ENCODE measurements at places on chromosomes 7 and 10.

DNA sequence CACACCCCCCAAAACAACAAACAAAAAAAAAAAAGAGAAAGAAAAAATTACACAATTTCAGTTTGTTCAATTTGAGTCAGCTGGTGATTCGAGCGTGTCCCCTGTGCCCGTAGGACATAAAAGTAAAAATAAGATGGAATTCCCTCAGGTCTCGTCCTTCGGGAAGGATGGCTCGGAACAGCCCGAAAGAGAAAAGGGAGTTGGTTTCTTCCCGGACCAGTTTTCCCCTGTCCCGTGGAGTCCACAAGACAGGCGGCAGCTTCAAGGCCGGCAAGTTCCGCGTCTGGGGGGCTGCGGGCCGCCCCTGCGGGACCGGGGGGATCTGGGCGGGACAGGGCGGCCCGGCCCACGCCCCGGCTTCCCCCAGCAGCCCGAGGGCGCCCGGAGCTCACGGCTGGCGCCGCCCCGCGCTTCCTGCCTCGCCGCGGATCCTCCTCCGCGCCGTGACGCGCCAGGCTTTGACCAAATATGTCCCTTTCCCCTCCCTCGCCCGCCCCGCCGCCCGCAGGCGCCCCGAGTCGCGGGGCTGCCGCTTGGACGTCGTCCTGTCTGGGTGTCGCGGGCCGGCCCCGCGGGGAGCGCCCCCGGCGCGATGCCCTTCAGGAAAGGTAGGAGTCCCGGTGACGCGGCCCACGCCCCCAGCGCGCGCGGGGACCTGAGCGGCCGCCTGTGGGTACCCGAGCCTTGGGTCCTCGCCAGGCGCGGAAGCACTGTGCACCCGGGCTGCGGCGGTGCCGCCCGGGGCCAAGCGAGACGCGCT lies 55.8 kb downstream of the RBM17 start:
- peaks cover 31% of the 10 kb centered on the region for H3K27me3 ChIP-seq
- H3K4me3 ChIP-seq: peak overlapping the region; percentile 76
- H3K36me3 ChIP-seq: no peaks in the 10 kb centered on the region
- DNase-seq: peak; percentile 41
- H3K27ac ChIP-seq: peak overlapping the region; percentile 74

GRCh38 chr10:43237128-43237527 lies 29.7 kb downstream of the RASGEF1A start:
- no peaks in the 10 kb centered on the region for H3K36me3 ChIP-seq
- H3K27me3 ChIP-seq: peaks cover 39% of the 10 kb centered on the region
- no peak overlapping the region for H3K27ac ChIP-seq
- peak; percentile 4 for DNase-seq
- H3K4me1 ChIP-seq: no peaks in the 10 kb centered on the region

DNA sequence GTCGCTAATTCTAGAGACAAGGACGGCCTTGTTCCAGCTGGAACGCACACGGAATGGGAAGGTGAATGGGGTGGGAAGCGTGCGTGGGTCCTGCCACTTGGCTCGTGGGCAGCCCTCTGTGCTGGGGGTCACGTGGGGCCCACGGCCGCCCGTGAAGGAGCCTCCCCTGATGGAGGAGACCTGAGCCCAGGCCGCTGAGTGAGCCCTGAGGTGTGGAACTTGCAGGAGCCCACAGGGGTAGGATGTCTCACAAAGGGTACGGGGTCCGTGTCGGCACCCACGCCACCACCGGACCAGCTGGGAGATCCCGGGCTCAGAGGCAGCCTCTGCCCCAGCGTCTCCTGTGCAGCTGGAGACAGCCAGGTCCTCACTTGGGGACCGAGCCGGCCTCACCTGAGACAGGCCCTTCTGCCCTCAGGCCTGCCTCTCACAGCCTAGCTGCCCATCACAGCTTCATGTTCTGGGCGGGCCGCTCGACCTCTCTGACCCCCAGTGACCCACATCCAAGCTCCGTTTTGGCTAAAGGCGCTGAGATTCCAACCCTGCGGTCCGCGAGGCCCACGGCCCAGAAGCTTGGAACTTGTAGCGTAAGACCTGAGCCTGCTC lies 84.8 kb downstream of the FOXL3 start:
- DNase-seq: peak; percentile 5
- no peak overlapping the region for H3K27ac ChIP-seq
- no peaks in the 10 kb centered on the region for H3K27me3 ChIP-seq
- H3K36me3 ChIP-seq: no peaks in the 10 kb centered on the region
- H3K4me1 ChIP-seq: peaks cover 36% of the 10 kb centered on the region

GRCh38 chr7:37216156-37216852 lies 232.4 kb downstream of the ELMO1 start:
- H3K36me3 ChIP-seq: peaks cover 10% of the 10 kb centered on the region
- H3K27me3 ChIP-seq: no peaks in the 10 kb centered on the region
- no peak overlapping the region for H3K27ac ChIP-seq
- H3K4me1 ChIP-seq: peaks cover 19% of the 10 kb centered on the region
- no peak for DNase-seq
- no peak overlapping the region for H3K4me3 ChIP-seq

GRCh38 chr7:143439866-143440265 lies 3.4 kb upstream of the TAS2R60 start:
- H3K27ac ChIP-seq: no peak overlapping the region
- H3K27me3 ChIP-seq: peaks cover 3% of the 10 kb centered on the region
- H3K4me1 ChIP-seq: peaks cover 4% of the 10 kb centered on the region
- no peaks in the 10 kb centered on the region for H3K36me3 ChIP-seq

DNA sequence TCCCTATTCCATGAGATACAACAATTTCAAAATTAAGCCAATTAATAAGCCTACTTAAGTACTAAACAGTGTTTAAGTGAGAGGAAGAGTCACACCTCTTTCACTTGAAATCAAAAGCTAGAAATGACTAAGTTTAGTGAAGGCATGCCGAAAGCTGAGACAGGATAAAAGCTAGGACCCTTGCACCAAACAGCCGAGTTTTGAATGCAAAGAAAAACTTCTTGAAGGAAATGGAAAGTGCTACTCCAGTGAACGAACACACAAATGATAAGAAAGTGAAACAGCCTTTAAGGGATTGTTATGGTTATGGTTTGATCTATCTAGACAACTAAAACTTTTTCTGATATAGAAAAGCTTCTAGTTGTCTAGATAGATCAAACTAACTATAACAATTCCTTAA lies 135.4 kb upstream of the KMT2E start:
- peak overlapping the region; percentile 49 for H3K27ac ChIP-seq
- peaks cover 1% of the 10 kb centered on the region for H3K4me1 ChIP-seq
- peaks cover 51% of the 10 kb centered on the region for H3K36me3 ChIP-seq
- no peak for DNase-seq
- H3K27me3 ChIP-seq: no peaks in the 10 kb centered on the region

DNA sequence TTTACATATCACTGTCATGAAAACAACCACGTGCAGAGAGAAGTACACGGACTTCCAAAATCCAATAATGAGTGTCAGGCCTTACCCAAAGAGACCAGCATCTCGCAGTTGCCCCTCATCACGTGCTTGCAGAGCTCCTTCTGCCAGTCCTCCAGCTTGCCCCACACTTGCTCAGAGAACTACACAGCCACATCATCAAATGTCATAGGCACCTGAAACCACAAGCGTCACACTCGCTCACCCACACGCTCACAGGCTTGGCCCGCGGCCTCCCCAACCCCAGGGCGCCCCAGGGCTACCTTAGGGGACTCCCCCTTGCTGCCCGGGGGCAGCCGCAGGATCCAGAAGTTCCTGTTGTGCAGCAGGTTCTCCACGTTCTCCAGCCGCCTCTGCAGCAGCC lies 123.4 kb upstream of the ZNF746 start:
- no peaks in the 10 kb centered on the region for H3K27me3 ChIP-seq
- H3K4me3 ChIP-seq: no peak overlapping the region
- H3K4me1 ChIP-seq: peaks cover 12% of the 10 kb centered on the region

DNA sequence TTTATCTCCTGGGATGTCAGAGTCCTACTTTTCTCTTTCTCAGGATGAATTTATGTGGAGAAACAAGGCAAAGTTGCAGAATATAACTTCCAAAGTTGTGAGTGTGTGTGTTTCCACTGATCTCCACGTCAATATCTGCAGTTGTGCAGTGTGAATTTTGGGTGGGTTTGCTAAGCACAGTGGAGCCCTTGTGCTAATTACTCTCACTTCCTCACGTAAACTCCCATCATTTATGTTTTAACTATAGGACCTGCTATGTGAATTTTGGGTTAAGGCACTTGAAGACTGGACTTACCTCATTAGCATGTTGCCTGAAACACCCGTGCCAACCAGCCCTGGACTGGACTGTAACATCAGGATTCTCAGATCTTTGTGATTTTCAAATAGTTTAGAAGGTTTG lies 51.9 kb upstream of the NPVF start:
- H3K36me3 ChIP-seq: no peaks in the 10 kb centered on the region
- no peaks in the 10 kb centered on the region for H3K27me3 ChIP-seq
- peaks cover 3% of the 10 kb centered on the region for H3K4me1 ChIP-seq
- H3K27ac ChIP-seq: no peak overlapping the region
- DNase-seq: no peak
- no peak overlapping the region for H3K4me3 ChIP-seq

- H3K4me1 ChIP-seq: peaks cover 38% of the 10 kb centered on the region
- no peak for DNase-seq
- H3K4me3 ChIP-seq: no peak overlapping the region
These were observed 5.9 kb downstream of the ZKSCAN1 start for GRCh38 chr7:100021297-100021696.

- H3K4me1 ChIP-seq: peaks cover 34% of the 10 kb centered on the region
- no peak overlapping the region for H3K4me3 ChIP-seq
- peaks cover 14% of the 10 kb centered on the region for H3K36me3 ChIP-seq
- DNase-seq: no peak
- H3K27me3 ChIP-seq: no peaks in the 10 kb centered on the region
- no peak overlapping the region for H3K27ac ChIP-seq
These were observed 23.3 kb downstream of the MACC1 start for GRCh38 chr7:20193873-20194272.

- H3K36me3 ChIP-seq: peaks cover 8% of the 10 kb centered on the region
- no peak for DNase-seq
- peaks cover 20% of the 10 kb centered on the region for H3K27me3 ChIP-seq
- H3K4me1 ChIP-seq: peaks cover 13% of the 10 kb centered on the region
- no peak overlapping the region for H3K27ac ChIP-seq
These were observed 14.5 kb downstream of the DNAJB9 start for GRCh38 chr7:108584211-108584610.

- H3K27me3 ChIP-seq: no peaks in the 10 kb centered on the region
- no peak overlapping the region for H3K4me3 ChIP-seq
- no peaks in the 10 kb centered on the region for H3K36me3 ChIP-seq
- H3K27ac ChIP-seq: no peak overlapping the region
These were observed 416.8 kb upstream of the SEMA3A start for GRCh38 chr7:84611391-84611790.

DNA sequence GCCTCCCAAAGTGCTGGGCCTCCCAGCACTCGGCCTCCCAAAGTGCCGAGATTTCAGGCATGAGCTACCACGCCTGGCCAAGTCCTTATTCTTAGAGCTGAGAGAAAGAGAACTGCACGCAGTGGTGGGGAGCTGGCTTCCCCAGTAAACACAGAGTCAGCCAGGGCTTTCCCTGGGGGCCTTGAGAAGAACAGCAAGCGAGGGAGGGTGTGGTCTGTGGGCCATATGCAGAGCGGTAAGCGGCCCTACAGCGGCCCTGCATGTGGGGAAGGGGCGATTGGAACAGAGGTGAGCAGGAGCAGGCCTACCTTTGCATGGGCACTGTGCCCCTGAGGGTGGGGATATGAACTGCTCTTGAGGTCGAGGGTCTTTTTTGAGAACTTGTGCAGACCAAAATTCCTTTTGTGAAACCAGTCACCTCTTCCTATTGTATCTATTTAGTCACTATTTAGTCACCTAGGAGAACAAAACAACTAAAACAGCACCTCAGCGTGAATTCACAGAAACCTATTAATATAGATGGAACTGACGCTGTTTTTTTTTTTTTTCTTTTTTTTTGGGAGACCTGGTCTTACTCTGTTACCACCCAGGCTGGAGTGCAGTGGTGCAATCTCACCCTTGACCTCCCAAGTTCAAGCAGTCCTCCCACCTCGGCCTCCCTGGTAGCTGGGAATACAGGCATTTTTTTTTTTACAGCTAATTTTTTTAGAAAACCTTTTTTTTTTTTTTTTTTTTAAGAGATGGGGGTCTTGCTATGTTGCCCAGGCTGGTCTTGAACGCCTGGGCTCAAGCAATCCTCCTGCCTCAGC lies 36.9 kb upstream of the SH2D4B start:
- H3K4me3 ChIP-seq: no peak overlapping the region
- H3K27ac ChIP-seq: peak overlapping the region; percentile 89
- peaks cover 71% of the 10 kb centered on the region for H3K4me1 ChIP-seq
- DNase-seq: no peak

GRCh38 chr10:49297818-49298670 lies 926 bp upstream of the C10orf71 start:
- no peaks in the 10 kb centered on the region for H3K36me3 ChIP-seq
- no peak for DNase-seq
- H3K4me3 ChIP-seq: no peak overlapping the region
- peaks cover 19% of the 10 kb centered on the region for H3K4me1 ChIP-seq

GRCh38 chr7:100398239-100398638 lies 25.0 kb downstream of the PILRA start:
- H3K36me3 ChIP-seq: no peaks in the 10 kb centered on the region
- peaks cover 2% of the 10 kb centered on the region for H3K4me1 ChIP-seq
- H3K4me3 ChIP-seq: no peak overlapping the region
- H3K27ac ChIP-seq: no peak overlapping the region

- no peak for DNase-seq
- H3K27me3 ChIP-seq: peaks cover 37% of the 10 kb centered on the region
- no peak overlapping the region for H3K4me3 ChIP-seq
- H3K27ac ChIP-seq: no peak overlapping the region
- H3K36me3 ChIP-seq: no peaks in the 10 kb centered on the region
These were observed 386.2 kb downstream of the KCNMA1 start for GRCh38 chr10:77251297-77252013.

GRCh38 chr7:55517191-55517633 lies 55.1 kb downstream of the VOPP1 start:
- peaks cover 5% of the 10 kb centered on the region for H3K4me1 ChIP-seq
- H3K27ac ChIP-seq: no peak overlapping the region
- peaks cover 3% of the 10 kb centered on the region for H3K36me3 ChIP-seq

GRCh38 chr7:41592794-41593193 lies 110.1 kb downstream of the INHBA start:
- H3K4me3 ChIP-seq: no peak overlapping the region
- no peaks in the 10 kb centered on the region for H3K4me1 ChIP-seq
- no peak for DNase-seq
- H3K27ac ChIP-seq: no peak overlapping the region

- DNase-seq: no peak
- no peak overlapping the region for H3K27ac ChIP-seq
These were observed 546.5 kb upstream of the STEAP1 start for GRCh38 chr7:89607792-89608191.

DNA sequence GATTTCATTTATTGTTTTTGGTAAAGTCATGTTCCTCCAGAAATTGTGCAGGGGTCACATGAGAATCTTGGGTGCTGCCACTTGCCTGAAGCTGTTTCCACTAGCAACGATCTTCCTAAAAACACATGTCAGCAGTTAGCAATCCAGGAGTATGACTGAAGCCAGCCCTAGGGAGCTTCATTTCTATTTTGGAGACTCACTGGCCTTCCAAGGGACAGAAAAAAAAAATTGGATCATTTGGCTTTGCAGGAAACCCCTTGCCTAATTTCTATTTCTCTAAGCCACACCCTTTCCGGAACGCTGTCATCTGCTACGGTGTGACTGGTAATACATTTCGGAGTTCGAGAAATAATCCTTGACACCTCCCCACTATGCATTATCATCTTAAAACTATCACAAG lies 204.7 kb downstream of the TAX1BP1 start:
- no peak overlapping the region for H3K27ac ChIP-seq
- H3K4me3 ChIP-seq: no peak overlapping the region
- H3K4me1 ChIP-seq: peaks cover 12% of the 10 kb centered on the region
- H3K27me3 ChIP-seq: no peaks in the 10 kb centered on the region

GRCh38 chr7:4134204-4134603 lies 547.9 kb upstream of the FOXK1 start:
- no peak overlapping the region for H3K4me3 ChIP-seq
- peaks cover 3% of the 10 kb centered on the region for H3K4me1 ChIP-seq
- H3K27me3 ChIP-seq: no peaks in the 10 kb centered on the region
- no peak overlapping the region for H3K27ac ChIP-seq
